DMS79 treated with DMSO at 0.1 percent for 48 hours (cell line): ENCODE measurements at places on chromosomes 5 and 9.

GRCh38 chr5:28324174-28324573 lies 1285.8 kb upstream of the CDH9 start:
- DNase-seq = no peak

- DNase-seq = no peak
Observed at GRCh38 chr5:151459680-151460324, 12.4 kb downstream of the SLC36A1 start.

- DNase-seq = no peak
Observed at GRCh38 chr5:129118405-129118804, 23.9 kb downstream of the ISOC1 start.

GRCh38 chr5:79133121-79133656 lies 21.6 kb downstream of the BHMT start:
- DNase-seq = peak; percentile 63

DNA sequence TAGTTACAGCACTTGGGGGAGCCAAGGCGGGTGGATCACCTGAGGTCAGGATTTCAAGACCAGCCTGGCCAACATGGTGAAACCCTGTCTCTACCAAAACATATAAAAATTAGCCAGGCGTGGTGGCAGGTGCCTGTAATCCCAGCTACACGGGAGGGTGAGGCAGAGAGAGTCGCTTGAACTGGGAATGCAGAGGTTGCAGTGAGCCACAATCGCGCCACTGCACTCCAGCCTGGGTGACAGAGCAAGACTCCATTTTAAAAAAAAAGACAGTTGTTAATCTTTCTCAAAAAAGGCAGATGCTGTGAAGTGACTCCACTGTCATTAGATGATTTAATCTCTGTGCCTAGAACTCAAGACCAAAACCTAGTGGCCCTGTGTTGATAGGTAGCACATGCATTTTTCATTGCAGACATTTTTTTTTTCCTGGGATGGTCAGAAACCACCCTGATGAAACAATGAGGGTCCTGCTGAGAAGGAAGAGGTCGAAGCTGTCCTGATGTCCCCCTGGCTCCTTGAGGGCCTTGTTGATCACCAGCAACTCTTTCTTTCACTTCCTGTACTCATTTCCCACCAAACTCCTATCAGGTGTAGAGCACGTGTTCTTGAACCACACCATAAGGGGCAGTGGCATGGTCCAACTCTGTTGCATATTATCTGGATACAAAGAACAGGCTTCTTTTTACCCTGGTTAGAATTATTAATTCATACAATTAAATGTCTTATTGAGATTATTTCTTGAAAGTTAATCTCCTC lies 382.2 kb downstream of the ICE1 start:
- no peak for DNase-seq

GRCh38 chr5:31986101-31986500 lies 188.0 kb downstream of the GOLPH3 start:
- no peak for DNase-seq

GRCh38 chr5:81852291-81853029 lies 101.6 kb upstream of the SSBP2 start:
- DNase-seq = peak; percentile 54

DNA sequence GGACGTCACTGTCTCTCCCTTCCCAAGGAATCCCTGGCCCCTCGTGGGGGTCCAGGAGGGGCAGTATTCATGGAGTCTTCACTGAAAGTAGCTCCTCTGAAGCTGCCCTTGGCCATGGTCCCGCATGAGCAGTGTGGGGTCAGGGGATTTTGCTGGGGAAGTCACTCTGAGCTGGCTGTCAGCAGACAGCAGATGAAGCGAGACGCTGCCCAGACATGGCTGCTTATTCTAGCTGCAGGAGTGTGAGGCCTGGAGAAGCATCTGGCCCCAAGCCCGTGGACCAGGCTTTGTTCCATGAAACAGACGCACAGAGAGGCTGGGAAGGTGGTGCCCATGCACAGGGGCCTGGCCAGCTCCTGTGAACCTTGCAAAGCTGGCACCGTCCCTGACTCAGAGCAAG lies 21.5 kb upstream of the ASS1 start:
- no peak for DNase-seq

- no peak for DNase-seq
Observed at GRCh38 chr9:131500939-131501541, 1.7 kb upstream of the POMT1 start.

DNA sequence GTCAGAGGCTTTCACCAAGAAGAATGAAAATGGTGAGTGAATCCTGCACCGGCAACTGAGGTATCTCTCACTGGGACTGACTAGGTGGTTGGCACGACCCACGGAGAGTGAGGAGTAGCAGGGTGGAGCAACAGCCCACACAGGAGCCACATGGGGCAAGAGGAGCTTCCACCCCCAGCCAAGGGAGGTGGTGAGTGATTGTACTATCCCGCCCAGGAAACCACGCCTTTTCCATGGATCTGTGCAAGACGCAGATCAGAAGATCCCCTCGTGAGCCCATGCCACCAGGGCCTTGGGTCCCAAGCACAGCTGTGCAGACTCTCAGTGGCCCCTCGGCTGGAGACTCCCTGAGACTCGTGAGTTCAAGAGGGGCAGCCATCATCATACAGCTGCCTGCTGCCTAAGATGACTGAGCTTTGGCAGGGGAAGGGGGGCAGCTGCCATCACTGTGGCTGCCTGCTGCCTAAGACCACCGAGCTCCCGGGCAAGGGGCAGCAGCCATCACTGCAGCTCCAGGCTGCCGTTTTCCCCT lies 229.5 kb downstream of the AP3B1 start:
- DNase-seq = no peak

DNA sequence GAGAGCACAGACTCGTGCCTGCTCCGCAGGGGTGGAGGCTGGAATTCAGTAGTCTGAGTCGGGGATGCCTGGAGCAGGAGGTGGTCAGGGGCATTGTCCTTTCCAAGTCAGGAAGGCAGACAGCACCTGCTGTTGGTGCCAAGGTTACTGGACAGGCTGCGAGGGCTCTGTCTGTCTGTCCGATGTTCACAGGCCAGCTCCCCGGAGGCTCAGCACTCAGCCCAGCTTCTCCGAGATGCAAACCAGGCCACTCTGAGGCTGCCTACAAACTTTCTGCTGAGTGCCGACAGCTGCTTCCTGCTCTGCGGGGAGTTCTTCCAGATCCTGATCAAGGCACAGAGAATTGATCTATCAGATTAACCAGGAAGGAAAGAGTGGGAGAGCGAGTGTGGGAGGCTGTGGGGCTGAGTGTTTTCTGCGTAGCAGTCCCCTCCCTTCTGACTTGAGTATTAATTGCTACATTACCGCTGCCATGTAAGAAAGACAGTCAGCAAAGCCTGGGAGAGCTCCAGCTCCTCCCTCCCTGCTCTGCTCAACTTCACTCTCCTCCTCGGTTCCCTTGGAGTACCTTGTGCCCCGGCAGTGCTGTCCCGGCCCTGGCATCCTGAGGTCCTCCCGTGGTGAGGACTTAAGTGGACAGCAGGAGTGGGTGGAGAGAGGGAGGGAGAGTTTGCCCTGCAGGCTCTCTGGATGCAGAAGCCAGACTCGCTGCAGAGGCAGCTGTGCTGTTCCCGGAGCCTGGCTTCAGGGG lies 36.0 kb downstream of the KCNMB1 start:
- no peak for DNase-seq

DNA sequence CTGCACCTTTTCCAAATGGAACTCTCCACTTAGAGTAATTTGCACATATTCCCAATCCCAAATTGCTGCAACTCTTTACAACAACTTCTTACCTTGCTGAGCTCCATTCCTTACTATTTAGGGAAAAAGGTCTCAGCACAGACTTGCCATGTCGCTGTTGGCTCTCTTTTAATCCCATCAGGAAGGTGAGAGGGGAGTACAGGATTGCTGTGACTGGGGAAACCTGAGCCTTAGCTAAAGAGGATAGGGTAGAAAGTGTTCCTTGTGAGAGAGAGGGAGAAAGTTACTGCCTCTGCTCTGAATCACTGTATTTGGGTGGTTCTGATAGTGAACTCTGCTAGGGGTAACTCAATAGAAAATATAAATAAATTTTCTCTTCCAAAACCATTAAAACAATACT lies 43.7 kb upstream of the GABRA1 start:
- no peak for DNase-seq

DNA sequence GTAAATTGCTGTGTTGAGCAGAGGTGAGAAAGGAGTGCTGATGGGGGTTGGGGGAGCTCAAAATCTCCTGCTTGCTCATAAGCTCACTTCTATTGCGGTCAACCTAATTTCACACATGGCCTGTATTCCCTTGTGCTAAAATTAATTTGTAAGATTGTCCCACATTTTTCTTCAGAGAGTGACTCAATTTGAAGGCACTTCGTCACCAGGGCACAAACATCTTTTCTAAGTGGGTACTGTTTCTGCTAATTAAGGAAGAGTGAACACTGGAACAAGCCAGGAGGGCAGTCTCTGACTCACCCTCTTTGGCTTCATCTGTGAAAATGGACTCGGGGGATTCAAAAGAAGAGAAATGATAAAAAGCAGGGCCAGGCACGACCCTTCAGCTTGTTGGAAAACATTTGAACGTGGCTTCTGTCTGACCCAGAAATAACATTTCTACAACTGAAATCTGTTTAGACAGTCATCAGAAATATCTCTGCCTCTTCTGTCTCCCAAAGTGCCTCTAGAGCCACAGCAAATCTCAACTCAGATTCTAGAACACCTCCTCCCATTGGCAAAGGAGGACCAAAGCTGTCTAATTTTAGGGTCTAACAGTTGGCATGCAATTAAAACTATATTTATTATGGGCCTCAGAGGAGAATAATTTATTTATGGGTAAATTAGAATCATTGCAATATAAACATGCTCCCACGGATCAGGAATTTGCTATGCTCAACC lies 49.8 kb downstream of the FEM1C start:
- DNase-seq = no peak

DNA sequence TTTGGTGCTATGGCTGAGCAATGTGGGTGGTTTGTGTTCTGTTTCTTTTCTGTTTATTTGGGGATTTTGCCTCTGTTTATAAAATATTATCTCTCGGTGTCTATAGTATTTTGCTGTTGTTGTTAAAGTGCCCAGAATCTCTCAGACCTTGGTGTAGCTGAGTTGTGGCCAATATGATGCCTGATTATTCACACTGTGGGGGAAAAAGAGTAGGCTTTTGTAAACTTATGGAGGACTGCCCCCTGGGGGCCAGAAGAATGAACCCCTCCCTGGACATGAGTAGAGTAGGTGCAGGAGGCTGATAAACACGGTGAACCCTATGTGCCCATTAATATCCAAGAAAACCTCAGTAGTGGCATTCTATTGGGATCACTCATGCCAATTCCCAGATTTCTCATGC lies 49.0 kb upstream of the DPYSL3 start:
- DNase-seq = no peak

DNA sequence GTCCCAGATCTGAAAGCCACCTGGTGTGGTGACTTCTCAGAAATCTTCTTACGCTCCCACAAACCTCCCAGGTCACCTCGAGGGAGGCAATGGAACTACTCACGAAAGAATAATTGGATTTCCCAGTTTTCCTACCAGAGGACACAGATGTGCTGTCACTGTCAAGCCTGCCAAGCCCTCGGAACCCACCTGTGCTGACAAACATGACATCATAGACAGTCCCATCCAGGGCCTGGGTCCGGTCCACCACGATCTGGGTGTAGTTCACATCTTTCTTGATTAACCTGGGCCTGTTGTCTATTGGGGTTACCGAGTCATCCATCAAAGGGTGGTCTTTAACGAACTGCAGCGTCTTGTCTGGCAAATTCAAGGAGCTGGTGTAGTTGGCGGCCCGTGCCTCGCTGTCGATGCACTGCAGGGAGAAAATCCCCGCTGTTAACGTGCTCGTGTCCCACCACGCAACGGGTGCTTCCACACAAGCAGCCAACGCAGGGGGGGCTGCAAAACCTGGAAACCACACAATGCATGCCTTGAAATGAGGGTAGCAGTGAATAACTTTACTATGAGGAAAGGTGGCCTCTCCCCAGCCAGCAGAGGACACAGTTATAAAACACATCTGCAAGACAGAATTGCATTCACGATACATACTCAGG lies 69.0 kb downstream of the SECISBP2 start:
- DNase-seq = no peak

DNA sequence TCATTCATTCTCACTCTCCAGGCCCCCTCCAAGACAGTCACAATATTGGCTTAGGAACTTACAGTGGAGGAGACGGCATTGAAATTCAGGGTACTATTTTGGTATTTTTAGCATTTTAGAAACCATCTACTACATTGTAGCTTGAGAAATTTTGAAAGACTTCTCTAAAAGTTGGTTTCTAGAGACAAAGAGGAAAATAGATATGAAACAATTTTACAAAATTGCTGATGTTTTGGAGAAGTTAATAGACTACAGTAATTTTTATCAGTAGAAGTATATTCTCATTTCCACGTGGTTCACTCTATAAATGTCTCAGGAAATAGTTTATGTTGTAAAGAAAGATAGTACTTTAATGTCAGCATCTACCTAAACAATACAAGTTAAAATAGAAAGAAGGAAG lies 63.2 kb upstream of the ZSWIM6 start:
- DNase-seq = no peak

GRCh38 chr9:124724415-124725067 lies 46.6 kb downstream of the NR6A1 start:
- DNase-seq = no peak

DNA sequence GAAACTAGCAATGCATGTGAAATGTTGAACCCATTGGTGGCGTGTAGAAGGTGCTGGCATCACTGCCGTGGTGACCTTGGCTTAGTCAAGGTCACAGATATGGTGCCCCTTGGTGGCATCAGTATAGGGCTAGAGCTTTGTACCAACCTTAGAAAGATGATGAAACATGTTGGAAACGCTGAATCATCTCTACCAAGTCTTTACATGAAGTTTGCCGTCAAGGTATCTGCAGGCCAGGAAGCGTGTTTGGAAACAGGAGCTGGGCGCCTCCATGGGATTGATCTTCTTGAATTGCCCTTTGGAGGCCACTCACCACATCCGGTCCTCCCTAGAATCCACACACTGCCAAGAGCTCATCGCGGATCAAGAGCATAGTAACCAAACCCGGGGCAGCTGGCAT lies 16.9 kb upstream of the BOD1 start:
- DNase-seq = no peak

DNA sequence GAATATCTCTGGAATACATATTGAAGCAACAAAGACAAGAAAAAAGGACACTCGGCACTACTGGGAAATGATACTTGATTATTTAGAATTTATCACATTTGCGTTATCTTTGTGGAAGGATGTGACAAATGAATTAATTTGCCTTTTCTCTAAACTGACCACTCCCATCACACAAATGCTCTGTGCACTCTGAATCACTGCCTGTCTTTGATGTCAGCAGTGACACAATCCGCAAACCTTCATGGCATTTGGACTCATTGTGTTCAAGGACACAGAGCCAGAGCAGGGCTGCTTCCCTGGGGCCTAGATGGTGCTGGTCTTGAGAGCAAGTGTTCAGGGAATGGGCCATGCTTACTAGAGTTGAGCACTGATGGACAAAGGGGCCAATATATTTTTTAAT lies 4.9 kb upstream of the KIF4B start:
- DNase-seq = no peak

DNA sequence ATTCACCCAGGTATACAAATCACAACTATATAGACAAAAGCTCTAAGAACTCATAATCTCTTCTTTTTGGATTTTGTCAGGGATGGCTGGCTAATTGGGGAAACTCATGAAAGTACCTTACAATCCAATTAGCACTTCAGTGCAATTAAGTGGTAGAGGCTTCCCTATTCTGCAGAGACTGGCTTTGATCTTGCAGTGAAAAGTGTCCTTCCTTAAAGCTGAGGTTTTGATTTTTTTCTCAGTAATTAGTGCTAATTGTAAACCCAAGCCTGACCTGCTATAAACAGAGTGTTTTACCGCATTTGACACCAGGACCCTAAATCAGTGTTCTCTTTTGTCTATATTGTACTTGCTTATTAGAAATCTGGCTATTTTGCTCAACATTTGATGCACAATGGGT lies 294.0 kb upstream of the EFNA5 start:
- DNase-seq = no peak

- no peak for DNase-seq
Observed at GRCh38 chr5:142095035-142095434, 13.5 kb upstream of the NDFIP1 start.

GRCh38 chr5:66697796-66698564 lies 101.8 kb downstream of the MAST4 start:
- no peak for DNase-seq
